Stimulated activated CD8-positive, alpha-beta memory T cell treated with anti-CD3 and anti-CD28 coated beads, Interleukin-4, amount 100 ng/mL, for 48 hours (primary cell): ENCODE measurements at places on chromosomes 16 and 17.
A peak's percentile ranks its signal among the peaks of the same experiment; 100 is the strongest.

- no peak for DNase-seq
Measured at GRCh38 chr16:49489686-49490320, 116.2 kb downstream of the C16orf78 start.

GRCh38 chr17:61555127-61555566, 35.9 kb downstream of the NACA2 start:
- DNase-seq: no peak

GRCh38 chr17:19645734-19646201, 2.8 kb upstream of the ALDH3A2 start:
- peak; percentile 79 for DNase-seq

DNA sequence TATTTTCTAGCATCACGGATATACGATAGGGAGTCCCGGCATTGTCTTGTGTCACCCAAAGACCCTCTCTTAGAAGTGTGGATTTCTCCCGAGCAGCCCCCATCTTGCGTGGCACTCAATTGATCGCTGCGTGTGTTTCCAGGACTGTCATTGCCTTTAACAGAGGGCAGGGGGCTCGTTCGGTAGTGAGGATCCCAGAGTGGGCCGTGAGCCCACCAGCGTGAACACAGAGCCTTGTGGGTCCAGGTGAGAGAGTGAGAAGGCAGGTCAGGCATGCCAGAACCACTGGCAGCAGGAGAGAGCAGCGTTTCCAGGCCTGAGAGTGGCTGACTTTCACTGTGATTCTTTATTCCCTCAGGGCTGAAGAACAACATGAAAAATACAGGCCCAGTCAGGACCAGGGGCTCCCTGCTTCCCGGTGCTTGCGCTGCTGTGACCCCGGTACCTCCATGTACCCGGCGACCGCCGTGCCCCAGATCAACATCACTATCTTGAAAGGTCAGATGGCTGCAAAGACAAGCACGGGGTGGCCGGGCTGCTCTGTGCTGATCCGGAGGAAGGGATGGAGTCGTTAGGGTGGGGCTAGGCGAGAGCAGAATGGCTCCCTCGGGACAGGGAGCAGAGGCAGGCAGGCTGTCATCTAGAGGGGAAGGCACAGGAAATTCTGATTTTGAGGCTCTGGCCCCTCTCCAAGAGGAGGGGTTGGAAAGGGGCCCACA, 22.4 kb downstream of the C1QTNF1 start:
- DNase-seq: no peak

DNA sequence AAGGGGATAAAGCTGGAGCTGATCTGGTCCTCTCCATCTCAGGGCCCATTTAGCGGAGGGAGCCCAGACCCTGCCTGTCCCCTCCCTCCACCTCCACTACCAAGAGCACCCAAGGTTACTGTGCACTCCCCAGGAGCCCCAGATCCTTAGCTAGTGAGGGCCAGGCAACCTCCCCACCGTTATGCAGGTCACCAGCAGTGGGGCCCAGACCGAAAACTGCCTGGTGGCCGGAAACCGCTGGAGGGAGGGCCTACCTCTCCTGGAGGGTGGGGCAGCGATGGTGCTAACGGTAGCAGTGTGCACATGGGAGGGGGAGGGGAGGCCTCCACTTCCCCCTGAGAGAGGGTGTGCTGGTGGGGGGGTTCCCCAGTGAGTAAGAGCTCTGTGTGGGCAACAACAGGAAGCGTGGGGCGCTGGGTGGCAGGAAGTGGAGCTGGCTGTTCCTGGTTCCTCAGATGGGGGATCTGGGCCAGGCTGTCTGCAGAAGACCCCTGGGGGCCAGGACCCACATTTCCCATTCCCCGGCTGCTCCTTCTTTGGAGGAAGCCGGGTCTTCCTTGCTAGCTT, 4.4 kb downstream of the FMNL1 start:
- DNase-seq: peak; percentile 97
